ENCODE measurements at places on chromosomes 5 and 9.

- DNase-seq: no peak
These were observed 34.7 kb downstream of the PAEP start for GRCh38 chr9:135596211-135596610.

- DNase-seq: no peak
These were observed 5.7 kb downstream of the TRIM52 start for GRCh38 chr5:181255276-181255675.

GRCh38 chr9:11045589-11045988, 432.8 kb upstream of the PTPRD start:
- no peak for DNase-seq

DNA sequence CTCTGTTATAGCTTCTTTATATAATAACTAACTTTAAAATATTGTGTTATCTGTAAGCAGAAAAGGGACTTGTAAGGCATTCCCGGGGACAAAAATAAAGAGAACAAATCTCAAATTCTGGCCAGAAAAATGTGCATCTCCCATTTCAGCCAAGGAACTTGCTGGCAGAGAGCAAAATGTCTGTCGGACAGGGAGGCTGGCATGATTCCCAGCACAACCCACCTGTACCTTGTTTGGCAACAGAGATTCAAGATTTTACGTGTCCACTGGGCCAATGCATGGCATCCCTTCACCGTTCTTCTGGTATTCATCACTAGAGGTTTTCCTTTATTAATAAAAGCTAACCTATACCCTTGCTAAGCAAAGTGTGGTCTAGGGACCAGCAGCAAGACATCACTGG, 566.6 kb downstream of the PSAT1 start:
- DNase-seq: no peak

- DNase-seq: peak; percentile 29
These were observed 63.1 kb downstream of the TRPM6 start for GRCh38 chr9:74824654-74825053.

DNA sequence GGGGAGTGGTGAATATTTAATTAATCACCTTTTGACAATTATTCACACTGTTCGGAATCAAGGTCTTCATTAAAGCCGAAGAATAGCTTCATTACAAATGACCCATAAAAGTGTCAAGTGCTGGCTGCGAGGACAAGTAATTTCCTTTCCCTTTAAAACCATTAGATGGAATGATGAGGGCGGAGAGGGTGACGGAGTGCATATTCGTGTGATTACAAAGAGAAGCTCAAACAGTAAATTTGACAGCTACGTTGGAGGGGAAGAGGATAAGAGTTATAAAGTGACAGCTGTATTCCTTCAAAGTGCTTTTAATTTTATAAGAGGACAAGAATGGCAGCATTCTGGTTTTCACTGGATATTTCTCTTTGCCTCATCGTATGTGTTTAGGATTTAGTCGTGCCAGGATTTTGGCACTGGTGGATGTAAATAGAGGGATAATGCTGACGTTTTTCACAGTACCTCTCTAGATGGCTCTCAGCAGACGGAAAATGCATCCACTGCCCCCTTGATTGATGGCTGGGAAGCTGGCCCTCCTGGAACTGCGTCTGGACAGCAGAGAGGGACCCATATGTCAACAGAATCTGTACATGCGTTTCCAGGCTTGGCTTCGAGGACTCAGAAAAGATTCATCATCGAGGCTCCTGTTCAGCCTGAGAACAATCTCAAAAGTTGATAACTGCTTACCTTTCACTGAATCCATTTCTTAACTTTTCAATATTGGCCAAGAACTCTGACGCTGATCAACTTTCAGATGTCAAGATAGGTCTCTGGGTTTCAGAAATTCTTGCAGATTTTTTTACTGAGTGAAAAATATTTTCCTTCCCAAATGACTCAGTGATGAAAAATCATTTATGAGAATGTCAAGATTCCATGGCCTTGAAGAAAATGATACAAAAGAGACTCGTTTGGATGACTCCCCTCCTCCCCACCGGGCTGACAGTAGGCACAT, 50.4 kb upstream of the IRX2 start:
- DNase-seq: no peak

- no peak for DNase-seq
These were observed 161.9 kb upstream of the HMHB1 start for GRCh38 chr5:143649937-143650621.

DNA sequence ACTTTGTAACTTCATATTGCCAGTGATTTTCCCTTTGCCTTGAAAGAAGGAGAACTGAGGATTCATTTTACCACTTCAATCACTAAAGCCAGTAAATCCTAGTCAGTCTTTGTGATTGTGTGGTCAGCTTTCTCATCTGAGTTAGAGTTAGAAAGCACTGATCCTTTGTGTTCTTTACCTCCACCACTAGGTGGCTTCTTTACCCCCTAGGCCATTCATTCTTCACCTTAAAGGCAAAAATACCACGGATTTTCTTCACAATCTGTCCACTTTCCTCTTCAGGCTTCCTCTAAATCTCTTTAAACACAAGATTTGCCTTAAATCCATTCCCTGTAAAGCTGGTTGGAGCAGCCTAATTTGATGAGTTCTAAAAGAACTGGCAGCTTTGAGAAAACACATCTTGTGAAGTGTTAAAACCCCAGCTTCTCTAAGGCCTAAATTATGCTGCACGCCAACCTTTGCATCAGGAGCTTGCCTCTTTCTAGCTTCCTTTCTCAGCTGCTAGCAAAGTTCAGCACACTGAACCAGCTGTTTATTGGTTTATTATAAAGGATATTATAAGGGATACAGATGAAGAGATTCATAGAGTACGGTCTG, 20.4 kb downstream of the BDP1 start:
- DNase-seq: no peak

- DNase-seq: no peak
These were observed 116.5 kb downstream of the TRPM6 start for GRCh38 chr9:74771262-74771585.

DNA sequence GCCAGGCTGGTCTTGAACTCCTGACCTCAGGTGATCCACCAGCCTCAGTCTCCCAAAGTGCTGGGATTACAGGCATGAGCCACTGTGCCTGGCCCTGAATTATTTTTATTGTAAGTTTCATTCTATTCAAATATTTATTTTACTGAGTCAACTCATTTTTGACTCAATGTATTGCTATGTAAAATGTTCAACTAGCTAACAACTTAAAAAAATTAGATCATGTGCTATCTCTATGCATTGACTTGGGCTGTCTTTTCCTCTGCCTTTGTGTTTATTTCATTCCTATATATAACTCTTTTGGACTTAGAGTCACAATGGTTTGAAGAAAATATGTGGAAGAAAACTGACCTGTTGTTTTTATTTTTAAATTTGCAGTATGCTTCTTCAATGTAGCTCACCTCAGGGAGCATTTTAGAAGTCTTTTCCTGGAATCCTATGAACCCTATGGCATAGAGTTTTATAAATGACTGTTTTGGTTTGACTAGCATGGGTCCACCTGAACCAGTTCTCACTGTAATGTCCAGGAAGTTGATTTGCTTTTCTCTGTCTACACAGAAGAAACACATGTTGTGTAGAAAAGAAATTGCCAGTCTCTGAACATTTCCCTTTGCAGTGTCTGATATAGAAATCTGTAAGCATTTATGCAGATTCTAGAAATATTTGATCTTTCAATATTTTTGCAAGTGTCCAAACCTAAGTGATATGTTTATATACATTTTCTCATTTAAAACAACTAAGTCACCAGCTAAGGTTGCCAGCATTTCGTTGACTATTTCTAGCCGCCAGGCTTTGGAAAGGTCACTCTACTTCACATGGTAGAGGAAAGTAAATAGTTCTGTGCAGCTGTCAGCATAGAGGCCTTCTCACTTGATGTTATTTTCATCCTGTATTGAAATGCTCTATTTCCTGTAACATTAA, 138.8 kb downstream of the PCSK1 start:
- DNase-seq: no peak

DNA sequence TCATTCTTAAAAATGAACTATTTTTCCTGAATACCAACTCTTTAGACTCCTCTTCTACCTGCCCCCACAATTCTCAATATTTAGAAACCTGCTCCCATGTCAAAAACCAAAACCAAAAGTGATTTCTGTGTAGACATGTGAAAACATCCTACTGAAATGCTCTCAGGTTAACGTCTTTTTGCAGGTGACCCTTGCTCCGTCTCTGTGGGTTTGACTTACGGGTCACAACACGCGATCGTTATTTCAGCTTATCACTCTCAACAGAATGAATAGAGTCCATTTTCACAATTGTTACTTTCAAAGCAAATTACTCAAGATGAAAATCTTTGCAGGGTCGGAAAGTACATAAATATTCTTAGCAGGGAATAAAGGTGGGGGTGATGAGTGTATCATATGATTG, 456.3 kb upstream of the SGCD start:
- no peak for DNase-seq

DNA sequence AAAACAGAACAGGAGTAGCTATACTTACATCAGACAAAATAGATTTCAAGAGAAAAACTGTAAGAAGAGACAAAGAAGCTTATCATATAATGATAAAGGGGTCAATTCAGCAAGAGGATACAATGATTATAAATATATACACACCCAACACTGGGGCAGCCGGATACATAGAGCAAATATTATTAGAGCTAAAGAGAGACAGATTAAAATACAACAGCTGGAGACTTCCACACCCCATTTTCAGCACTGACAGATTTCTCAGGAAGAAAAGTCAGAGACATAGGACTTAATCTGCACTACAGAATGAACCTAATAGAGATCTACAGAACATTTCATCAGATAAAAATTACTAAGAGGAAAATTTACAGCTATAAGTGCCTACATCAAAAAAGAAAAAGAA, 35.7 kb downstream of the OXCT1 start:
- no peak for DNase-seq

DNA sequence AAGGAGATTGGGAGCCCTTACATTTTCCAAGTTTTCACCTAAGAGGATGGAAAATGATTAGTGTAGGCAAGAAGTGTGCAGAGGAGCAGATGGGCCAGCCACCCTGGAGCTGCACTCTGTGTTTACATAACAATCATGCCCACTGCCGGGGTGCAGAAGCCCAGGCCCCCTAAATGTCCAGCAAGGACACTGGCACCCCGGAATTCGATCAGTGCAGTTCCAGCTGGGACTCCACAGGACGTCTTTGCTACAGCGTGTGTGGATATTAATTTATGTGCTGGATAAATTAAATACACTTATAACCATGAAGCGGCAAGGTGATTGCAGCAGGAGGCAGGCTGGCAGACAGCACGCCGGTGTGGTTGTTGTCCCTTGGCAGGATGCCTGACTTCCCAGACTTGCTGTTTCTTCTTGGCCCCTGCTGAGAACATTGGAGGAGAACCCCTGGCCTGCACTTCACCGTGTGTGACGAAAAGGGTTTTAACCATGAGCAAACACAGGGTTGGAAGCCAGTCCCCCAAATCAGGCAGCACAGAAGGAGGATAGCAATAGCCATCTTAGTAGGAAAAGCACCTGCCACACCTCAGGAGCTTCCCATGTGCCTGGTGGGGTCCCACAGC, 73.7 kb downstream of the GADD45G start:
- DNase-seq: no peak

- DNase-seq: no peak
These were observed 61.2 kb upstream of the JAK2 start for GRCh38 chr9:4923580-4924544.

GRCh38 chr9:72383978-72384709, 19.1 kb upstream of the ZFAND5 start:
- peak; percentile 53 for DNase-seq

GRCh38 chr9:111467778-111468367, 16.3 kb downstream of the ECPAS start:
- no peak for DNase-seq

GRCh38 chr9:127136880-127137639, 14.6 kb upstream of the ANGPTL2 start:
- no peak for DNase-seq

GRCh38 chr5:157917491-157917890, 58.5 kb upstream of the CLINT1 start:
- DNase-seq: no peak

DNA sequence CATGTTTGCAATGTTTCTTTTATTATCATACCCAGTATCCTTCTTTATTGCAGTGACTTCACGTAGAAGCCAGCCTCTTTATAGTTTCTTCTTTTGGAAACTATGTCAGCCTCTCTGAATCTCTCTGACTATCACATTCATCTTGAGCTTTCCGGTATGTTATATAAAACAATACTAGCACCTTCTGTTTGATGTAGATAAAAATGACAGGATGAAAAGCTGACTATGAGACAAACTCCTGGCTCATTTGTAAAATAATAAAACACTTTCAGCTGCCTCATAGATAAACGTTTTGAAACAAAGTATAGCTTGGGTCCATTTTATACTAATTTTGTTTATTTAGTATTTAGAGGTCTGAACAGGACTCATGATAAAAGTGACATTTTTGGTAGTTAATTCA, 1145.4 kb upstream of the NUDT12 start:
- DNase-seq: no peak

GRCh38 chr5:81754621-81755020, 3.7 kb upstream of the SSBP2 start:
- DNase-seq: no peak

GRCh38 chr5:4058899-4059298, 463.3 kb downstream of the IRX1 start:
- DNase-seq: peak; percentile 83

DNA sequence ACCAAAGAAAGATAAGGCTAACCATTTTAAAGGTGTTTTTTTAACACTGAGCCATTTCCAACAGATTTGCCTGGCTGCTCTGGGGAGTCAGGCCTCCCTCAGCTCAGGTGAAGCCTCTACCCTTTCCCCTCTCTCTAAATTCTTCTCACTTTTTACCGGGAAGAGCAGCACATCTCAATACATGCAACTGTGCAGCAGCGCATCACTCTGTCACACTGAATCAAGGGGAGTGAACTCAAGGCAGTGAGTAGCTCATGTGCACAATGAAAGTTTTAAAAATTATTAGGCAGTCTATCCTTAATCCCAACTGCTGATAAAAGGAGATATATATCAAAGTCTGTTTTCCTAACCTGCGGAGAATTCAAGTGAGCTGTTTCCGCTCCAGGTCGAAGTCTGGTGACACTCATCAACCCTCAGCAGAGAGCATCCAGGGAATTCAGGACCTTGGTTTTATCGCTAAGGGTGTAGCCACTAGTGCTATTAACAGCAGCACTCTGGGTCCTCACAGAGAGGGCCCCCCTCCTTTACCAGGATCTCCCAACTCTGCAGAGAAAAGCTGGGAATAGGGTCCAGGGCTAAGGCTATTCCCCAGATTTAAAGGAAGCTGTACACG, 1.0 kb downstream of the CEMIP2 start:
- no peak for DNase-seq

GRCh38 chr5:68949711-68950110, 144.1 kb upstream of the SLC30A5 start:
- no peak for DNase-seq

DNA sequence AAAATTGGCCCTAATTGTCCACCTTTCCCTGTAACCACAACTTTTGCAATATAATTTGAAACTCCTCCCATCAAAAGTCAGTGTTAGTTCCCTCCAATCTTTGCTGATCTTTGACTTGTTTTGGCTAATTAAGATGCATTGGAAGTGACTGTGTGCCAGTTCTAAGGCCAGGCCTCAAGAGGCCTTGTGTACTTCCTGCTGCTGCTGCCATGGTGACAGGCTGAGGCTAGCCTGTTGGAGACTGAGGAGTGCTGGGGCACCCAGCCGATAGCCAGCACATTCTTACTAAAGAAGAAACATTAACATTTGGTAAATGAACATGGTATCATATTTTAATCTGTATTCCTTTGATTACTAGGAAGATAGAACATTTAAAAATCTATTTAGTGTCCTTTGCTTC, 86.5 kb downstream of the SREK1 start:
- DNase-seq: peak; percentile 46

- no peak for DNase-seq
These were observed 225.3 kb downstream of the TSSK1B start for GRCh38 chr5:113209498-113209897.

Measured in Daoy (cell line).